MCF 10A (cell line): ENCODE measurements at places on chromosomes 13 and 19. TPM values are rescaled to one million over a fixed set of nuclear protein-coding genes. Genes with fewer than 3 reads are reported as not detected.

- DNase-seq = no peak
- H3K4me3 ChIP-seq = no peak overlapping the region
- H3K27ac ChIP-seq = no peak overlapping the region
Measured at GRCh38 chr13:69450245-69450644, 657.4 kb upstream of the ATXN8OS start.

Gene TIMM29
- total RNA-seq = 18.3 and 19.3 TPM in 2 replicates

- H3K4me3 ChIP-seq = no peak overlapping the region
- H3K27ac ChIP-seq = no peak overlapping the region
- no peaks in the 10 kb centered on the region for H3K4me1 ChIP-seq
- H3K27me3 ChIP-seq = peaks cover 45% of the 10 kb centered on the region
- H3K36me3 ChIP-seq = no peaks in the 10 kb centered on the region
Measured at GRCh38 chr13:69617587-69617986, 490.0 kb upstream of the ATXN8OS start.

- no peaks in the 10 kb centered on the region for H3K36me3 ChIP-seq
- no peak overlapping the region for H3K27ac ChIP-seq
- no peak overlapping the region for H3K4me3 ChIP-seq
- H3K27me3 ChIP-seq = no peaks in the 10 kb centered on the region
Measured at GRCh38 chr19:28377077-28377476, 835.9 kb downstream of the UQCRFS1 start.

GRCh38 chr19:533364-534058 is 2.0 kb downstream of the CDC34 start:
- H3K4me1 ChIP-seq = peaks cover 4% of the 10 kb centered on the region
- H3K36me3 ChIP-seq = peaks cover 15% of the 10 kb centered on the region
- H3K4me3 ChIP-seq = peak overlapping the region; percentile 74

Gene LILRA1
- not detected in 2 replicates for total RNA-seq

DNA sequence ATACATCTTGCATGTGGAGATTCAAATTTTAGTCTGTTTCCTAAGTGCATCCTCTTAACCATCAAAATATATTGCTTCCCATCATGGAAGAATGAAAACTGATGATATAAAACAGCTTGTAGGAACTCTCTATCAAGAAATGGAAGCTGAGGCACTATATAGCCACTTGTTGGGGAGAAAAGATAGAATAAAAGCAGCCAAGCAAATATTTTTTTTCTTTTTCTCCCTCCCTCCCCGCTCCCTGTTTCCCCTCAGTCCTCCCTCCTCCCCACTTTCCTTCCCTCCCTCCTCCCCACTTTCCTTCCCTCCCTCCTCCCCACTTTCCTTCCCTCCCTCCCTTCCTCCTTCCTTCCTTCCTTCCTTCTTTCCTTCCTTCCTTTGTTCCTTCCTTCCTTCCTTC is 413.8 kb downstream of the GPC6 start:
- no peaks in the 10 kb centered on the region for H3K4me1 ChIP-seq
- H3K36me3 ChIP-seq = no peaks in the 10 kb centered on the region
- no peak overlapping the region for H3K4me3 ChIP-seq
- H3K27ac ChIP-seq = no peak overlapping the region
- H3K27me3 ChIP-seq = no peaks in the 10 kb centered on the region

DNA sequence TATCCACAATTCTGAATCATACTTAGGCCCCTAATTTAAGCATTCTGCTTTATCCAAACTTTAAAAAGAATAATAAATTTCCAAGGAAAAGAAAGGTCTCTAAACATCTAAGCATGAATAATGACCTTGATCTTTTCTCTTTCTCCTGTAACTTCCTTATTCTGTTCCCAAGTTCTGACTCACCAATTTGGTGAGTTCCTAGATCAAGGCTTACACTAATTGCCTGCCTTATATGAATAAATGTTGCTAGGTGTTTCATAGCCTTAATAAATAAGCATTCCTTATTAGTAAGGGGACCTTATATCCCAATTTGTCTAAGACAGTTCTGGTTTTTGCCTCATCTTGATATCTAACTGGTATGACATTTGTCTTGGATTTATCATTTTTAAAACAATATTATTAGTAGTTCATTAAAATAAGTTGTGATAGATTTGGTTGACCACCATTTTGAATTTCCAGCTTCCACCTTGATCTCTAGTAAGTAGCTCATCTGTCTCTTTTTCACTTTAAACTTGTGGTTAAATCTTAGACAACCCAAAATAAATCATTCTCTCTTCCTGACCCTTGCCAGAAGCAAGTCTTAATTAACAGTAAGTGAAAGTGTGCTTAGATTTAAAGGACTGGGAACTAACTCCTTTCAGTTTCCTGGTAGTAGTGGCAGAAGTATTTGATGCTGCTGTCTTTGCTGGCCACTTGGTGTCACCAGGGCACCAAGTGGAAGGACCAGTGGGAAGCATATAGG is 121.2 kb upstream of the MLNR start:
- H3K4me3 ChIP-seq = no peak overlapping the region
- peak overlapping the region; percentile 90 for H3K27ac ChIP-seq
- peaks cover 6% of the 10 kb centered on the region for H3K36me3 ChIP-seq
- H3K27me3 ChIP-seq = no peaks in the 10 kb centered on the region
- H3K4me1 ChIP-seq = peaks cover 33% of the 10 kb centered on the region

- peaks cover 4% of the 10 kb centered on the region for H3K4me1 ChIP-seq
- no peak overlapping the region for H3K27ac ChIP-seq
- no peaks in the 10 kb centered on the region for H3K36me3 ChIP-seq
- H3K4me3 ChIP-seq = no peak overlapping the region
- peaks cover 34% of the 10 kb centered on the region for H3K27me3 ChIP-seq
Measured at GRCh38 chr19:1287354-1288225, 1.9 kb downstream of the EFNA2 start.

Gene FGF9
- 0.35 TPM in 1 of 2 replicates, not detected in the other for total RNA-seq

- no peak for DNase-seq
- H3K36me3 ChIP-seq = no peaks in the 10 kb centered on the region
- no peaks in the 10 kb centered on the region for H3K27me3 ChIP-seq
- H3K4me1 ChIP-seq = no peaks in the 10 kb centered on the region
Measured at GRCh38 chr13:66222926-66223325, 1007.2 kb downstream of the PCDH9 start.

Gene ZNF649
- total RNA-seq = 9.5 and 14.5 TPM in 2 replicates

Gene TBXA2R
- total RNA-seq = not detected in 2 replicates

Gene GGN
- total RNA-seq = 0.27 and 1.4 TPM in 2 replicates

- H3K4me3 ChIP-seq = no peak overlapping the region
- H3K27ac ChIP-seq = peak overlapping the region; percentile 23
- no peak for DNase-seq
Measured at GRCh38 chr13:114076329-114077090, 55.9 kb downstream of the RASA3 start.

DNA sequence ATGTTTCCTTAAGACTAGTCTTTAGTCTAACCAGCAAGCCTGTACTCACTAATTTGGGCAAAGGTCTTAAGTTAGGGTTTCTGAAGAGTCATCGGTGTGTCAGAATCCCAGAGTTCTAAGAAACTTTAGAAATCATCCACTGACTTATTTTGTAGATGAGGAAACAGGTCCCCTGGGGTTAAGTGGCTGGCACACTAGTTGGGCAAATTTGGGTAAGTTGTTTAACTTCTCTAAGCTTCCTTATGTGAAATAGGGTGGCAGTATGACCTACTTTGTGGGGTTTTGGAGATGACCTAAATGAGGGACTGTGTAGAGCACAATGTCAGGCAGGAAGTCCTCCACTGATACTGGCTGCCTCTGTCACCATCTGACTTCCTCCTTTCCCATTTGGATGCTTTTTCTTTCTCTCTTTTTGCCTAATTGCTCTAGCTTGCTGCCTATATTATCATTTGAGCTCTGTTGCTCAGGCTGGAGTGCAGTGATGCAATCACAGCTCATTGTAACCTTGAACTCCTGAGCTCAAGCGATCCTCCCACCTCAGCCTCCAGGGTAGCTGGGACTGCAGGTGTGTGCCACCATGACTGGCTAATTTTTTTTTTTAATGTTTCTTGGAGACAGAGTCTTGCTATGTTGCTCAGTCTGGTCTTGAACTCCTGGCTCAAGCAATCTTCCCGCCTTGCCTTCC is 2.3 kb downstream of the ADGRE3 start:
- no peak overlapping the region for H3K4me3 ChIP-seq
- no peaks in the 10 kb centered on the region for H3K27me3 ChIP-seq
- H3K4me1 ChIP-seq = no peaks in the 10 kb centered on the region
- H3K27ac ChIP-seq = no peak overlapping the region

GRCh38 chr19:33580026-33580644 is 41.6 kb upstream of the CHST8 start:
- H3K27ac ChIP-seq = no peak overlapping the region
- H3K4me1 ChIP-seq = no peaks in the 10 kb centered on the region
- no peak overlapping the region for H3K4me3 ChIP-seq

Gene SULT2B1
- total RNA-seq = not detected in 2 replicates

- no peak overlapping the region for H3K27ac ChIP-seq
- H3K27me3 ChIP-seq = no peaks in the 10 kb centered on the region
- no peaks in the 10 kb centered on the region for H3K4me1 ChIP-seq
- DNase-seq = no peak
- H3K36me3 ChIP-seq = no peaks in the 10 kb centered on the region
- H3K4me3 ChIP-seq = no peak overlapping the region
Measured at GRCh38 chr19:28027116-28027515, 1185.8 kb downstream of the UQCRFS1 start.

DNA sequence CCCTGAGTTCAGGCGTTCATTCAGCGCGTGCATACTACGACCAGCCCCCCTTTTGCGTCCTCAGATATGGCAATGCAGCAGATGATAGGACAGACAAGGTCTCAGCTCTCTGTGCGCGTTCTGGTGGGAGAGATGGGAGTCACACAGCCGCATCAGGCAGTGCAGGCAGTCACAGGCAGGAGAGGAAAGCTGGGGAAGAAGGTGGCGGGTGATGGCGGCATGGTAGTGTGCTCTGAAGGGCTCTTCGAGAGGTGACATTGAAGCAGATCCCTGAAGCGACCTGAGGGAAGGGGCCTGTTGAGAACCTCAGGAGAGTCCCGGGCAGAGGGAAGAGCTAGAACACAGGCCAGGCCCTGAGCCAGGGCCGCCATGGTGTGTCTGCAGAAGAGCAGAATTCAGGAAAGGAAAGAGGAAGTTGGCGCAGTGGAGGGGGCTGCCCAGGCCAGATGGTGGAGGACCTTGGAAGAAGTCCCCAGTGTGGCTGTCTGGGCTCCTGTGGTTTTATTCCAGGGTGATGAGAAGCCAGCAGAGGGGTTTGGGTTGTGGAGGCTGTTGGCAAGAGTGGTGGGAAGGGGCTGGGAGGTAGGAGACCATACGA is 3.5 kb downstream of the USF2 start:
- DNase-seq = no peak
- H3K4me3 ChIP-seq = no peak overlapping the region
- H3K27me3 ChIP-seq = no peaks in the 10 kb centered on the region
- peaks cover 76% of the 10 kb centered on the region for H3K36me3 ChIP-seq
